ENCODE measurements at places on chromosomes 5 and 9. TPM values are rescaled to one million over a fixed set of nuclear protein-coding genes. Genes with fewer than 3 reads are reported as not detected.

Gene IL13
- total RNA-seq: not detected

DNA sequence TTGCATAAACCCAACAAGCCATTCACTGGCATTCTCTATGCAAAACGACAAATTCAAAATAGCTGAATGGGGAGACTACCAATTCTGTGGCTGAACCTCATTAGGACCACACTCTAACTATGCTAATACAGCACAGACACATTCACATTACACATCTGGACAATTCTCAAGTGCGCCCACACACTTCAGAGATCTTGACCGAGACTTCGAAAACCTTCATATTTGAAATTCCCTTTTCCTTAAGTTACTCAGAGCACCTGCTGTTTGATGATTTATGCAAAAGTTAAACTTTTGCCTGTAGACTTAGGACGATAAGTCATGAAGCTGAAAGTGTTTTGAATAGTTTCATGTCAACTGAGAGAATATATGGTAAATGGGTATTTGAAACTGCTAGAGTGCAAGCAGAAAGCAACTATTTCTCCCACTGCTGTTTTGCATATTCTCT, 111.9 kb downstream of the FBN2 start:
- H3K27me3 ChIP-seq: no peaks in the 10 kb centered on the region
- H3K4me3 ChIP-seq: no peak overlapping the region
- no peak overlapping the region for H3K27ac ChIP-seq
- H3K36me3 ChIP-seq: no peaks in the 10 kb centered on the region
- DNase-seq: no peak

GRCh38 chr9:129916707-129917106, 81.4 kb downstream of the USP20 start:
- no peak overlapping the region for H3K4me3 ChIP-seq
- peaks cover 1% of the 10 kb centered on the region for H3K36me3 ChIP-seq
- H3K27me3 ChIP-seq: no peaks in the 10 kb centered on the region
- H3K4me1 ChIP-seq: no peaks in the 10 kb centered on the region

DNA sequence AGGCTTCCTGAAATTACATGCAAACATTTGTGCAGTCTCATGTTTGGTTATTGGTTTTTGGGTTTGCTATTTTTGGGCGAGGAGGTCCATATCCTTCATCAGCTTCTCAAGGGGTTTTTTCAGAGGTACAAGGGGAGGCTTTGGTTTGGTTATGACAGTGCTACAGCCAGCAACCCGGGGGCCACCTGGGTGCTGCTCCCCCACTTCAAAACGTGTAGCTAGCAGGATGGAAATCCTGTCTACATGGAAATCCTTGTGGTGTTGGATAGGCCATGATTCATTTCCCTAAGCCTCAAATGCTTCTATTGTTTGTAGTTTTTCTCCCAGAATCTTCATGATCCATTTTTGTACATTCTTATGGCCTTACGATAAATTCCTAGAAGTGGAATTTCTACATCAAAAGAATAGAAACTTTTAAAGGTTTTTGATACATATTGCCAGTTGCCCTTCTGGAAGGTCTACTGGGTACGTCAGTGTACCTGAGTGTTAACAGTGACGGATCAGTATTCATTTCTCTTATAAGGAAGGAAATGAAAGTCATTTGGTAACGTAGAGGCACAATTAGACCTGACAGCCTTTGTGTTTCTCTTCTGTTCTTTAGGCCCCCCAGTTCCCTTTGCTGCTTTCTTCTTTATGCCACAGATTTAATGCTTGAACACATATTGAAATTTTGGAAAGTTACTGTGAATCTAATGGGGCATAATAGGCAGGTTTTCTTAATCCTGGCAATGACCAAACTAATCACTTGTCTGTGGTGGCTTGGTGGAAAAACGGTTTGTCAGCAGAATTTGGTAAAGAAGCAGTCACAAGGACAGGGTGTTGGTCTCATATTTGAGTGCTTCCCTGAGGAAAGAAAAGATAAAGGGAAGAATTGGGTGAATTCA, 69.7 kb upstream of the ABL1 start:
- DNase-seq: no peak
- peaks cover 17% of the 10 kb centered on the region for H3K4me1 ChIP-seq
- H3K4me3 ChIP-seq: no peak overlapping the region
- no peaks in the 10 kb centered on the region for H3K27me3 ChIP-seq
- H3K36me3 ChIP-seq: no peaks in the 10 kb centered on the region

DNA sequence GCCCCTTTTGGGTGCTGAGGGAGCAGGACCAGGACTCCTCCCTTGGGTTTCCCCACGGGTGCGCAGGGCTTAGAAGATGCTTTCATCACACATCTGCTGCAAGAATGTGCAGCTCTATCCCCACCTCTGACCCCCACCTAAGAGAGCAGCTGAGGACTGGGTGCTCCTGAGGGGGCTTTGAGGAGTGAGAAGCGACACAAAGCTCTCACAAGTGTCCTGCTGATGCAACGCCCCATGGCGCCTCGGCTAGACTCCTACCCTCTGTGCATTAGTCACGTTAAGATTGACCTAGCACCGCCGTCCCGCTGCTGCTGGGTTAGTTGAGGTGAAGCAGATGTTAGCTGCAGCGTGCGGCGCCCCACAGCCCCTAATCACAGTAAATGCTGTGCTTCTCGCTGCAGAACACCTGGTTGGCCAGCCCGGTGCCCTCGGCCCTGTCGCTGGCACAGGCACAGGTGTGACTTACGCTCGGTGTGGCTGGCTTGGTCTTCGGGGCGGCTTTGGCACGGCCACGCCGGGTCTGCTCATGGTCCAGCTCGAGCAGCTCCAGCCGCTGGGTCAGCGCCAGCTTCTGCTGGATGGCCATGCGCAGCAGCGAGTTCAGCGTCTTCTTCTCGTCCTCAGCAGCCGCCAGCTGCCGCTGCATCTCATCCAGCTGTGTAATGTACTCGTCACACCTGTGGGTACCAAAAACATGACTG, 45.0 kb upstream of the IPPK start:
- H3K4me3 ChIP-seq: no peak overlapping the region
- H3K27me3 ChIP-seq: no peaks in the 10 kb centered on the region
- peak; percentile 86 for DNase-seq

GRCh38 chr9:124473310-124473709, 23.1 kb downstream of the ADGRD2 start:
- no peak overlapping the region for H3K4me3 ChIP-seq
- peaks cover 9% of the 10 kb centered on the region for H3K4me1 ChIP-seq
- no peaks in the 10 kb centered on the region for H3K36me3 ChIP-seq
- DNase-seq: no peak
- no peak overlapping the region for H3K27ac ChIP-seq

GRCh38 chr5:107779437-107779836, 108.7 kb upstream of the EFNA5 start:
- H3K27me3 ChIP-seq: no peaks in the 10 kb centered on the region
- H3K36me3 ChIP-seq: no peaks in the 10 kb centered on the region
- no peak overlapping the region for H3K27ac ChIP-seq
- no peak for DNase-seq

Measured in vagina (tissue), 2 donors.